Activated CD4-positive, alpha-beta T cell treated with anti-CD3 and anti-CD28 coated beads for 1 hour (primary cell): ENCODE measurements at places on chromosomes 4 and X.

DNA sequence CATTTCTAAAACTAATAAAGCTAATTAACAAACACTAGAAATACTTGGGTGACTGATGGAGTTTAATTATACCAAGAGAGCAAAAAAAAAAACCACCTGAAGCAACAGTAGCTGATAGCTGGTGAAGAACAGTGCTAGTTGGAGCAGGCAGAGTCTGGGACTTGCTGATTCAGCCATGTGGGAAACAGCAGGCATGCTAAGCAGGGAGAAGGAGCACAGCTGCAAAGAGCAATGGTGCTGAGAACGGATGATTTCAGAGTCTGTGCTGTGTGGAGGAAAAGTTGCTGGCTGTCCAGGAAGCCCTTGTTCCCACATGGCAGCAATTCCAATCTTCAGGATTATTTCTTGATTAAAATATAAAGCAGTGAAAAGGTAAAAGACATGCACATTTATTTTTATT, 68.8 kb downstream of the NPY1R start:
- no peak for DNase-seq

GRCh38 chrX:16754019-16754418, 32.2 kb upstream of the TXLNG start:
- no peak for DNase-seq

DNA sequence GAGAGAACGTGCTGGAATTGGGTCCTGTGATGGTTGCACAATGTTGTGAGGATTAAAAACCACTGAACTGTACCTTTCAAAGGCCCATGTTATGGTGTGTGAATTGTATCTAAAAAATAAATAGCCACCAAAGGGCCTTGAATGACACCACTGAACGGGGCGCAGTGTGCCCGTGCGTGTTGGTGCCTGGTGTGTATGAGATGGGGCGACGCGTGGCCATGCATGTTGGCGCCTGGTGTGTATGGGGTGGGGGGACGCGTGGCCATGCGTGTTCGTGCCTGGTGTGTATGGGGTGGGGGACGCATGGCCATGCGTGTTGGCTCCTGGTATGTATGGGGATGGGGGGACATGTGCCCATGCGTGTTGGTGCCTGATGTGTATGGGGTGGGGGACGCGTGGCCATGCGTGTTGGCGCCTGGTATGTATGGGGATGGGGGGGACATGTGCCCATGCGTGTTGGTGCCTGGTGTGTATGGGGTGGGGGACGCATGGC, 66.6 kb upstream of the HELT start:
- no peak for DNase-seq

GRCh38 chrX:145751943-145752342, 65.7 kb upstream of the SLITRK2 start:
- no peak for DNase-seq

- no peak for DNase-seq
These were observed 9.4 kb downstream of the ATP2B3 start for GRCh38 chrX:153526801-153527200.

- no peak for DNase-seq
These were observed 3.0 kb downstream of the ATP2B3 start for GRCh38 chrX:153520287-153520917.

GRCh38 chr4:175309041-175309440, 390.9 kb downstream of the ADAM29 start:
- DNase-seq: no peak

DNA sequence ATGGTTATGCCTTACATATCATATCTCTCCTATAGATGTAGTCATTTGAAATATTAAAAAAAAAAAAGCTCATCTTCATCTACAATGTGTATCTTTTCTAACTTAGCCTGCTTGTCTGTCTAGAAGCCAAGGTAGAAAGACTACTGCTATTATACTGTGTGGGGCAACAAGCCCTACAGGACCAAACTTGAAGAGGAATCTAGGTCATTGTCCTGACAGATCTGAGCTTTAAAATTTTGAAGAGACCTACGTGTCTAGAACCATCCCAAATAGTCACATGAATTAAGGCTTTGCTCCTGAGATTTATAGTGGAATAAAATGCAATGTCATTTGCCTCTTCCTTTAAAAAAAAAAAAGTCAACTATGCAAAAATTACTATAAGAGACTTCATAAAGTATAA, 95.8 kb downstream of the PALLD start:
- no peak for DNase-seq

DNA sequence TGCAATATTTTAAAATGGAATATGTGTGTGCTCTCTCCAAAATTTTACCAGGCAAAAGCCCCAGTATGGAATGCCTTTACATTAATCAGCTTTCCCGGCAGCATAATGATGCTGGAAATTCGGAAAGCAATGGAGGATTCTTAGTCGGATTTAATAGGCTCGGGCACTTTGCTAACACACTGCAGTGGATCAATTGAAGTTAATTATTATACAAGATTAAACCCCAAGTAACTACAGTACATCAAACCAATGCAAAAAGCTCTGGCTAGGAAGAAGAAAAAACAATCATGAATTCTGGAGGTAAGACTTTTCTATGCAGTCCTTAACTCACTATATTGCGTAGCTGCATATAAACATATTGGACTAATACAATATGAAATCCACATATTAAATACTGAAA, 43.6 kb upstream of the GRIA3 start:
- no peak for DNase-seq

DNA sequence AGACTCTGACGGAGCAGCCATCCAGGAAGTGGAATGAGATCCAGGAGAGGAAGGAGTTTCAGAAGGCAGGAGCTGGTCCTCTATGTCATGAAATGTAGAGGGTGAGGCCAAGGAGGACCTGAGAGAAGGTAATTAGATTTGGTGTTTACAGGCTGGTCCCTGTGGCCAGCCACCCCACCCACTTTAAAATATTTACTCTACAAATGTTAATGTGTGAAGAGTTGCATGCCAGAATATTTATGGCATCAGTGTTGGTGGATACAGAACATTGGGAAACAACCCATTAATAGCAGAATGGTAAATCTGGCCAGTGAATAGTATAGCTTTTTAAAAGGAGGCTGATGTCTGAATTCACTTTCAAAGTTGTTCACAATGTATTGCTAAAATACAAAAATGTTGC, 17.6 kb downstream of the TMEM164 start:
- DNase-seq: no peak

DNA sequence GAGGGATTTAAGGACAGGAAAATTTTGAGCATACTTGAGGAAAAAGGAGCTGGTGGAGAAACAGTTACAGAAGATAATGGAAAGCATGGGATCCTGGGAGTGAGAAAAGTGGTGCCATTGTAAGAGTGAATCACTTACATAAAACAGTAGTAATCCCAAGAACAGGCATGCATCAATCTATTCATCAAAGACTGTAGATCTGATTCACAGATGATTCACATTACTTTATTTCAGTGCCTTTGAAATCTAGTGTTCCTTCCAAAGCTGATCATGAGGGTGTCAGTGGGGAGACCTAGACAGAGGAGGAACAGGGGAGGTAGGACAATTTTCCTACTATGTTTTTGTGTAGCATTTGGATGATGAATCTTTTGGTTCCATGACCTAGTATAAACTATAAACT, 102.7 kb downstream of the TAB3 start:
- no peak for DNase-seq

- no peak for DNase-seq
These were observed 5.7 kb downstream of the NSG1 start for GRCh38 chr4:4392501-4393183.

DNA sequence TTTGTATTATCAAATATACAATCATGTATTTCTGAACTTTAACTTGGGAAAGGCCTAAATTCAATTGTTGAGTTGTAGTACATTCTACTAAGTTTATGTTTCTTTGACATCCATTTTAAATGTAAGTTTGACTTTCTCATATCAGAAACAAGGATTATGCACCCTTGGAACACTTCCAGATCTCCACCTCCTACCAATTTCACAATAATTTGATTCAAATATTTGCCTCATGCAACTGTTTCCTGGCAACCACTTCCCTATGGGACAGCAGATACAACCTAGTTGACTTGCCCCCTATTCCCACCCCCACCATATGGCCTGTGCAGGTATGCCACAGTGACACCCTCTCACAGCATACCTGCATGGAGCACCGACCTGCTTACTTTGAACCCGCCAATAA, 506.4 kb upstream of the PABPC4L start:
- no peak for DNase-seq

- DNase-seq: no peak
These were observed 44.1 kb upstream of the NEUROG2 start for GRCh38 chr4:112560084-112560483.

- DNase-seq: no peak
These were observed 220.3 kb downstream of the PTTG2 start for GRCh38 chr4:38180456-38180855.

GRCh38 chrX:47683184-47683828, 24.3 kb upstream of the UXT start:
- no peak for DNase-seq

- DNase-seq: no peak
These were observed 8.6 kb upstream of the MXD4 start for GRCh38 chr4:2270341-2271165.

DNA sequence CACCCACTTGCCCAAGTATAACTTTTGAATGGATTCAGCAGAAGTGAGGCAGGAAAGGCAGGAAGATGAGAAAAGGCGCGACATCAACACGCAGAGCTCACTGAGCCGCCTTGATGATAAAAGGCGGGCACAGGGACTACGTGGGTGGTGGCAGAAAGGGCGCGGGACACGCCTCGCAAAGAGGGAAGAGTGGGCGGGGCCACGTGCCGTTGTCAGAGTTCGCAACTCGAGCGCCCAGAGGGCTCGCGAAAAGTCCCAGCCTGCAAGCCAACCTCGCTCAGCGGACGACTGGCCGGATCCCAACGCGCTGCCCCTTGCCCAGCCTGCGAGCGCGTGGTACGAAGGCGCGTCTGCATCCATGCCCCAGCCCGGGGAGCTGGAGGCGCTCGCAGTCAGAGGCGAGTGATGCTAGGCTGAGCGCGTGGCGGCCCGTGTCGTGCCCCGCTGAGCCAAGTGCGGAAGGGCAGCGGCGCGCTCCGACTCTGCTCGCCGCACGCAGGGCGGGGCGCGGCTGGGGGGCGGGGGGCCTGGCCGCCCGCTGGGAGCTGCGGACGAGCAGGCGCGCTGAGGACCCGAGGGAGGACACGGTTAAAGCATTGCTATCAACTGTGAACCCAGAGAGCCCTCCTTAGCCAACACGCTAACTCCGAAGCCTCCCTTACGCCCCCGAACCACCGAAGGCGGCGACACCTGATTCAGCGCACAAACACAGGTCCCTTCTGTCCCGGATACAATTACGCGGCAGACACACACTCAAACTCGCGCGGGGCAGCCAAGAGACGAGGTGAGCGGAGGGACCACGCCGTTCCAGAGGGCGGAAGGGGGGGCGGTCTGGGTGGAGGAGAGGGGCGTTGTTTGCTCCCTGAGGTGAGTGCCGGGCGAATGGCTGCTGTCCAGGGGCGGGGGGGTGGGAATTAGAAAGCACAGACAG, at the start of gene UGT8:
TSS of gene UGT8 (plus strand) at position 617 of the 931 bp plus-strand sequence. CDS start 24,074 bp downstream, outside the sequence.
- DNase-seq: no peak

- no peak for DNase-seq
These were observed at the start of gene LIMCH1 for GRCh38 chr4:41538017-41538733. TSS of gene LIMCH1 (plus strand) at chr4:41538157. CDS start at chr4:41605996, 67,839 bp downstream.

GRCh38 chr4:86043755-86044592, 315.9 kb downstream of the MAPK10 start:
- no peak for DNase-seq

DNA sequence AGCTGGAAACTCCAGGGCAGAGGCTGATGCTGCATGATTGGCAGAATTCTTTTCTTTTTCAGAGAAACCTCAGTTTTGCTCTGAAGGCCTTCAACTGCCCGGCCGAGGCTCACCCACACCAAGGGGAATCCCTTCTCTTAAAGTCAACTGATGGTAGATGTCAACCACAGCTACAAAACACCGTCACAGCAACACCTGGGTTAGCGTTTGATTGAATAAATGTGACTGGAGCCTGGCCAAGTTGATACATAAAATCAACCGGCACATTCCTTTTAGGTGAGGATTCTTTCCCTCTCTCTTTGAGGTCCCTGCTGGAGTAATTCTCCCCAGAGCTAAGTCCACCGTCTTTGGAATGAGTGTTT, 15.2 kb upstream of the KIAA0232 start:
- no peak for DNase-seq

- DNase-seq: no peak
These were observed 29.0 kb downstream of the NHS start for GRCh38 chrX:17403972-17404371.

- DNase-seq: no peak
These were observed 3.7 kb upstream of the RHOH start for GRCh38 chr4:40193016-40193571.

GRCh38 chr4:121796283-121796682, 4.8 kb upstream of the EXOSC9 start:
- no peak for DNase-seq

GRCh38 chr4:3462790-3463415, at the start of gene DOK7:
TSS of gene DOK7 (plus strand) at chr4:3463306. CDS start at chr4:3463376, 70 bp downstream.
- DNase-seq: no peak

GRCh38 chrX:64192673-64193072, 12.8 kb downstream of the AMER1 start:
- DNase-seq: no peak

DNA sequence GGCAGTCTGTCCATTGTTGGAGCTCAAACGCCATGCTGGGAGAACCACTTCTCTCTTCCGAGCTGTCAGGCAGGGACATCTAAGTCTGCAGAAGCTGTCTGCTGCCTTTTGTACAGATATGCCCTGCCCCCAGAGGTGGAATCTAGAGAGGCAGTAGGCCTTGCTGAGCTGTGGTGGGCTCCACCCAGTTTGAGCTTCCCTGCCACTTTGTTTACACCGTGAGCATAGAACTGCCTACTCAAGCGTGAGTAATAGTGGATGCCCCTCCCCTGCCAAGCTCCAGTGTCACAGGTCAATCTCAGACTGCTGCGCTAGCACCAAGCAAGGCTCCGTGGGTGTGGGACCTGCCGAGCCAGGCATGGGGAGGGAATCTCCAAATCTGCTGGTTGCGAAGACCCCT, 145.7 kb downstream of the VSIG4 start:
- DNase-seq: no peak

GRCh38 chrX:122055460-122055859, 1008.0 kb downstream of the GLUD2 start:
- DNase-seq: no peak

DNA sequence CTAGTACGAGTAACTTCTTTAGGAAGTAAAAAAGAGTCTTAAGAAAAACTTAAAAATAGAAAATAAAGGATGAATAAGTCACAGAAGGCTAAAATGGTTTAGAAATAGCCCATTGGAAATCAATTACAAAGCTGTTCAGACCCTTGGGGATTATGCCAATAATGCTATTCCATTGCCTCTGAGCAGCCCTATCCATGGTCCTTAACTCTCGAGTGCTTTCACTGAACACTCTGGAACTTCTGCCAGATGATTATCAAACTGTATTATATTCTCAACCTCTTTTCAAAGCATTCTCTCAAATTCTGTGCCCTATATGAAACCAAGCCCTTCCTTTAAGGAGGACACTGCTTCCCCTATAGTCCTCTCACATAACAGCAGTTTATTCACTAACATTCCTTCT, 17.0 kb downstream of the SLC9B1 start:
- no peak for DNase-seq

- DNase-seq: no peak
These were observed 9.2 kb downstream of the HOPX start for GRCh38 chr4:56671860-56672259.

- DNase-seq: no peak
These were observed 17.9 kb downstream of the CNOT6L start for GRCh38 chr4:77801260-77801608.

- no peak for DNase-seq
These were observed 281.4 kb upstream of the EDA2R start for GRCh38 chrX:66920296-66920695.
